ENCODE measurements at places on chromosomes 1 and 21.

DNA sequence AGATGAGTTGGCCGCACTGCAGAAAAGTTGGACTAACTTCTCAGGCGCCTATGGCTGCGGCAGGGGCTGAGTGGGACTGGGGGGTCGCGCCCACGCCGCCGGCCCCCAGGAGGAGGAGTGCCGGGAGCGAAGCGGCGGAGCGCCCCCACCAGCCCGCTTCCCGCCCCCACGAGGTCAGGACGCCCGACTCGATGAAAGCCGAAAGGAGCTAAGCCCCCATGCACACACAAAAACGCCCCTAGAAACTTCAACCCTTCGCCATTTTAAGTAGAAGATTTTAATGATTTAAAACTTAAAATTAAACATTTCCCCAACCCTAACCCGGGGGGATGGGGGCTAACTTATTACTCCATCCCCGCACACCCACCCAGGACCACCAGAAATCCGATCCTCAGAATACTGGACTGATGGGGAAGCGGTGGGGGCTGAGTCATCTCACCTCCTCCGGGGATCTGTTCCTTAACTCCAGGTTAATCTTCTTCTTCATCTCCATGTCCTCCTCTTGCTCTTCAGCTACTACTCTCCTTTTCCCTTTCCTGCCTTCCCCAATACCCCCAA, 539 bp downstream of the ANP32E start:
- no peak for DNase-seq

- DNase-seq: no peak
Measured at GRCh38 chr1:209376774-209377173, 206.7 kb upstream of the CAMK1G start.

GRCh38 chr1:201357636-201358348, 19.7 kb downstream of the TNNT2 start:
- no peak for DNase-seq

DNA sequence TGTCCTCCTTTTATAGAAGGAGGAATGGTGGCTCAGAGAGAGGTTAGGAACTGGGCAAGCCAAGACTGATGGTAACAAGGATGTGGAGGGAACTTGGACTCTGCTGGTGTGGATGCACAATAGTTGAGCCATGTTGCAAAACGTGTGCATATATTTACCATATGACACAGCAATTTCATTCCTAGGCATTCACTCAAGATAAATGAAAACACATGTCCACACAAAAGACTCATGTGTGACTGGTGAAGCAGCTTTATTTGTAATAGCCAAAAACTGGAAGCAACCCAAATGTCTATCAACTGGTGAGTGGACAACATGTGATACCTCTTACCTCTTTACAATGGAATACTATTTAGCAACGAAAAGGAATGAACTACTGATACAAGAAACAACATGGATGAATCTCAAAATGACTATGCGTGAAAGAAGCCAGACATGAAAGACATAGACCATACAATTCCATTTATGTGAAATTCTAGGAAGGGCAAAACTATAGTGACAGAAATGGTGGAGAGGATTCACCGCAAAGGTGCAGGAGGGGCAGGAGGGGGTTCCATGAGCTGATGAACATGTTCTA, 36.2 kb downstream of the CAMK2N1 start:
- no peak for DNase-seq

DNA sequence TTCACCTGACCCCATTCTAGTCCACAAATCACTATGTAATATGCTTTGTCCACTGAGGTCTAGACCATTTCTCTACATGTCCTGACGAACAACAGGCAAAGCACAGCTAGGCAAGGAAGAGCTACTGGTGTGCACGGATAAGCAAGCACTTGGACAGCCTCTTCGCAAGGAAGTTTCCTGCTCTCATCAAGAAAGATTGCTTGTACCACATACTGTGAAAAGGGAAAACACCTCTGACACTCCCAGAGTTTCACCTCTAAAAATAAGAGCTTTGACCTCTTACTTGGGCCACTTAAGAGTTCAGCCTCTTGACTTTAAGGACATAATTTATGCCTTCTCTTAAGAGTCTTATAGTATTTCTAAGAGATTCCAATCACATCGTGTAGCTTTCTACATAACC, 36.0 kb upstream of the LPAR3 start:
- DNase-seq: no peak

DNA sequence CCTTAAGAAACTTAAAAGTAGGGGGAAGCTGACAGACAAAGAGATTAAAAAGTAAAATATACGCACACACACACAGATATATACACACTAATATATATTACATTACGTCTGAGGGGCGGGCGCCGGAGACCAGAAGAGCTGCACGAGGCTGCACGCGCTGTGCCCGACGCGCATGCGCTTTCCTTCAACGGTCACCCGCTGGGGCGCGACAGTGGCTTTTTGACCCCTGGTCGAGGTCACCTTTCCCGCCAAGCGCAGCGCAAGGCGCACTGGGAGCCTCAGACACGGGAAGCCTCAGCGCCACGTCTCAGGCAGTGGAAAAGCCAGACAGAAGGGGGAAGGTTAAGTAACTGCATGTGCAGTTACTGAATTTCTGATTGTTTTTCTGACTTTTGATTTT, at the start of gene HORMAD1:
Gene HORMAD1 (minus strand): TSS at position 193 of the 400 bp plus-strand sequence. CDS start 1,390 bp downstream, outside the sequence.
- DNase-seq: no peak

DNA sequence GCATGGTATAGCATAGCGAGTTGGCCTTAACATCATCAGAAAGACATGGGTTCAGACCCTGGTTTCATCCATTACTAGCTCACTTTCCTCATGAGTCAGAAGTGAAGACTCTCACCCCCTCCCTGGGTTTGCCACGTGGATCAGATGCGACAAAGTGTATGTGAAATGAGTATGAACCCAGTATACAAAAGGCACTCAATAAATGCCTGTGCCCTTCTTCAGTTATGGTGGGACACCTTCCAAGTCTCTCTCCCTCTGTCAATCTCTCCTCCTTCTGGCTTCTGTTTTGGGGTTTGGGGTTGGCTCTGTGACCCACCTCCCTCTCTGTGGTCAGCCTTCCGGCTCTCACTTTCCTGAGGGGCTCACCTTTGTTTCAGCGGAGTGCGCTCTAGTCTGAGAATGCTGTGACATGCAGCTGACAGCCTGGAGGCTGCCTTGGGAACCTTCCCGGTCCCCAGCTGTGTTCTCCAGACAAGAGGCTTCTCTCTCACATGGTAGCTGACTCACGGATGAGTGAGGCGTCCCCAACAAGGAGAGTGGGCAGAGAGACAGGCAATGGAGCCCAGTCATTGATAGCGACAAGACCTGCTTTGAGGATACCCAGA, 155.0 kb upstream of the EDN2 start:
- DNase-seq: no peak

- no peak for DNase-seq
Measured at GRCh38 chr1:175167861-175168260, 24.7 kb downstream of the KIAA0040 start.

DNA sequence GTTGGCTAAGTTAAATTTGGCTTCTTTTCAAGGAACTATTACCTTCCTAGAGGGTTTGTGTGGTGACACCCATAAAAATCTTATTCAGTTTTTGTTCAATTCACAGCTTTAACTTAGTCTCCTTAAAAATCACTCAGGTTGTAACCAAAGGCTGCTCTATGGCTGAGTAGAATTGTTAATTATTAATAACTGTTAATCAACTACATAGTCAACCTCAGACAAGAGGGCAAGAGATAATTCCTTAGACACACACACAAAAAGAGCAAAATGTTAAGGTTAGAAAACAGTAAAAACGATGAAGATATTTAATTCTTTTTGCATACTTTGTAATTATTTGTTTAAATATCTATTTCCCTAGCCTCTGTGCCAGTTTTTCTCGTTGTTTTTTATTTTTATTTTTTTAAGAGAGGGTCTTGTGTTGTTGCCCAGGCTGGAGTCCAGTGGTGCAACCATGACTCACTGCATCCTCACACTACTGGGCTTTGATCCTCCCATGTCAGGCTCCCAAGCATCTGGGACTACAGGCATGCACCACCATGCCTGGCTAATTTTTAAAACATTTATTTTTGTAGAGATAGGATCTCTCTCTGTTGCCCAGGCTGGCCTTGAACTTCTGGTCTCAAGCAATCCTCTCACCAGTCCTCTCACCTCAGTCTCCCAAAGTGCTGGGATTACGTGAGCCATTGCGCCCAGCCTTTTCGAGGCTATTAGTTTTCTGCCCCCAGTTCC, 215.2 kb downstream of the DISC1 start:
- DNase-seq: no peak

GRCh38 chr21:32726839-32727686, 750 bp downstream of the SYNJ1 start:
- peak; percentile 62 for DNase-seq

DNA sequence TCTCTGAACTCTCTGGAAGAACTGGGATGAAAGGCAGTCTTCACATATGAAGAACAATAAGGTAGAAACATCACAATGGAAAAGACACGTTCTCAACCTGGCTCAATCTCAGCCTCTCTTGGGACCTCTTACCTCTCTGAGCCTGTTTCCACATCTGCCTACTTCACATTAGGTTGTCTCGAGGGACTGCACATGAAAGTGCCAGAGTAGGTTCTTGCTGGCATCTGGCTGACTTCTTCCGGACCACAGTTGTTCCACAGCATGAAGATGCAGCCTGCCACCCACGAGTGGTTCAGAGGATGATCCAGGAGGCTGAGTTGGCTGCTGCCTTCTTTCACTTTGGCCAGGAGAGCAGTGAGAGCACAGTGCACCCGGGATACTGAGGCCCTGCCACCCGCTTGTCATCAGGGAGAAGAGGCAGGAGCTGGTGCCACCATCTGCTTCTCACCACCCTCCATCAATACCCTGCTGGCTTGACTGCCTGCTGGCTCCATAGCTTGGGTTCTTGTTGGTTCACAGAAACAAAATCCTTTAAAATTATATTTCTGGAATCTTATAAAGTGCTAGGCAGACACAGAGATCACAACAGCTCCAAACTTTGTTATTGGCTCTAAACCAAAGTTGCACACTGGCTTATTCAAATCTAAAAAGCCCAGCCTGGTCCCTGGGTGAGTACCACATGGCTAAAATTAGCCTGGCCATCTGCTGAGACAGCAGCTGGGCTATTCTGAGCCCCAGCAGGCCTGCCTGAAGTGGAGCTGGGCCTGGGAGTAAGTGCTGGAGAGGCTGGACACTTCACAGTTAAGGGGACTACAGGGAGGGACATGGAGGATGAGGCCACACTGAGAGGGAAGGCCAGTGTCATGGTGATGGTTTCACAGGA, 46.9 kb upstream of the LIN9 start:
- DNase-seq: no peak

DNA sequence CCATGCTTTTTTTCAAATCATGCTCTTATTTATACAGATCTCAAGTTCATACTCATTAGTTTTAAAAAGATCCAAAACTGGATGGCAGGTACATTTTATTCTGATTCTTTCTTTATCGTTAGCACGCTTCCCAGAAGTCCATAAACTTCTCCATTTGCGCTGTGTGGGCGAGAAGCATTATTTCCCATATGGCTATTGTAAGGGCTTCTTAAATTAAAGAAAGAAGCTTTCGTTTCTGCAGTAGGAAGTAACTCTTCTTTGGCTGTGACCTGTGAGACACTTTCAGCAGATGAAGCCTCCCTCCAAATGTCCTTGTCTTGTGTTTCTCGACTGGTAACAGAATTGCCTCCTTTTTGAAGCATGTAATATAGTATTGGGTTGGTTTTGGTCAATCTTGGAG, 100.2 kb downstream of the NRIP1 start:
- DNase-seq: no peak

DNA sequence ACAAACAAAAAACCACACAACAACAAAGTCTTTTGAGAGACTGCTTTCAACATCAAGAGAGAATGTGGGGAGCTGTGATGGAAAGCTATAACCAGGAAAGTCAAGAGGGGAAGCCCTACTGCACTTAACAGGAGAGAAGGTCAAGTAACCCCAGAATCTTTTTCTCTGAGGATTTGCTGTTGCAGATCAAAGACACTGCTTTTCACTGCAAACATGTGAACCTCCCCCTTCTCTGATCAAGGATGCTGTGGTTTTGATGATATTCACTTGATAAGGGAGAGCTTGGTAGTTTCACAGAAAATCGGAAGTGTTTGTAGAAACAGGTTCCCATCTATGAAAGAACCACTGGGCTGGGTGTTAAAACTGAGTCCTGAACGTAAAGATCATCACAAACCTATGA, 4.8 kb downstream of the ETV3 start:
- no peak for DNase-seq

DNA sequence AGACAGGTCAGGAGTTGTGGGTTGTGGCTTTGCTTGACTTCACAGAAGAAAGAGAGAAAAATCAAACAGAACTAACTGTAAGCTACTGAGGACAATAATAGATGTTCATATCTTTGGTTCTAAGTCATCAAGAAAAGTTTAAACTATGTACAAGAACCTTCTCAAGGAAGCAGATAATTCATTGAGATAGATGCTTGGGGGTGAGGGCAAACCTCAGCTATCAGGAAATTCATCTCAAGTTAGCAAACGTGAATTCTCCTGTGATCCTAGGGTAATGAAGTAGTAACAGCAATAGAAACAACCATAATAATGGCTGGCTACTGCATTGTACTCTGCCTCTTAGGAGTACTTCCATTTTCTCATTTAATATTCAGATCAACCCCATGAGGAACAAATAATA, 506.2 kb downstream of the PLPP3 start:
- DNase-seq: no peak

DNA sequence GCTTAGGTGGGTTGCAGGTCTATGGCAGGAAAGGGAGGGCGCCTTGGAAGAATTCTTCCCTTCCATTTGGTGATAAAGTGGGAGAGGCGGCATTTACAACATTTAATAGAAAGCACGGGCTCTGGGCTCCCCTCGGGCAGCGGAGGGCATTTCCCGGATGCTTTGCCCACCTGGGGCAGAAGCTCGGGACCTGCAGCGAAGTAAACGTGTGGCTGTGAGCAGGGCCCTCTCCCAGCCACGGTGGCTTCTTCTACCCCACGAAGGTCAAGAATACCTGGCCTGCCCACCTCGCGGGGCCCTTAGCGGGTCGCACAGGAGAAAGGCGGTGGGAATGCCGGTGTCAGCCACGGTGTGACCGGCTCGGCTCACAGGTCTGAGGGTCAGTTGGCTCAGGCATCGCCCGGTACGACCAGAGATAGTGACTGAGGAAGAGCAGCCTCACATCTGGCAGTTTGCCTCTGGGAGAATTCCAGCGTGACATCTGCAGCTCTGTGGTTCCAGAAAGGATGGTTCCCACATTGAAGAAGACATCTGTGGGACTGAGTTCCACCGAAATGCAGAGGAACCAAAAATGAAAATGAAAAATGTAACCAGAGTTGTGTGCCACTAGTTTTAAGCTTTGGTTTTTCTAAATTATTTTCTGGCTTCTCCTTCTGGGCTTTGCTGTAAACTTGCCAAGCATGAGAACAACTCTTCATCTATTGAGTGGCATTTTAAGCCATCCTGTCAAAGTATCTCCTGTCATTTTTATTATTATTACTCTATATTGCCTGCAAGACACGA, 720 bp upstream of the F3 start:
- DNase-seq: peak; percentile 72
